ENCODE measurements at places on chromosomes 4 and X. TPM values are rescaled to one million over a fixed set of nuclear protein-coding genes. Genes with fewer than 3 reads are reported as not detected.
A peak's percentile ranks its signal among the peaks of the same experiment; 100 is the strongest.

- DNase-seq: peak; percentile 8
Observed at GRCh38 chr4:102564399-102565059, 63.4 kb downstream of the NFKB1 start.

DNA sequence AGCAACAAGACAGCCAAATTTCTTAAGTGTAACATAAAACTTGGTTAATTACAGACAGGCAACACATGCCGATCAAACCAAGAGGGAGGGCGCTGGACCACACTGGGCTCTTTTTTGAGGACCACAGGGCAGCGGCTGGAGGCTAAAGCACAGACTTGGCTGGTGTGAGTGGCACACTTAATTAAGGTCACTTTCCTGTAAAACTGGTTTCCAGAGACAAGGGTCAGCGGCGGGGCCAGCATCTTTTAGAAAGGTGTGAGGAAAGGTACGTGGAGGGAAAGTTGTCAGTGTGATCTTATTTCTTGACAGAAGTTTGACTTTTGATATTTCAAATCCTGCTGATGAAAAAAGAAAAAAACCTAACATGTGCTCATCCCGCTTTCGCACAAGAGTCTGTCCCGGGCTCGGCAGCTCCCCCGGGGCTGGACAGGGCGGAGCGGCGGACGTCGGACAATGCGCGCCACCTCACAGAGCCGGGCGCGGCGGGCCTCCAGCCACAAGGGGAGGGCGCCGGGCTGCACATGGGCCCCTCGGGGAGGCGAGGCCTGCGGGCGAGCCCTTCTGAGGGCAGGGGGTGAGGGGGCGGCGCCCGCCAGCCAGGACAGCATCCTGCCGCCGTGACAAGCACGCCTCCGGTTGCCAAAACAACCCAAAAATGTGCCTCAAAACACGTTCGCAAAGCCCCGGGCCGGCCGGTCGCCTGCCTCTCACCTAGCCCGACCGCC lies 660 bp upstream of the HSPA4L start:
- no peak for DNase-seq

DNA sequence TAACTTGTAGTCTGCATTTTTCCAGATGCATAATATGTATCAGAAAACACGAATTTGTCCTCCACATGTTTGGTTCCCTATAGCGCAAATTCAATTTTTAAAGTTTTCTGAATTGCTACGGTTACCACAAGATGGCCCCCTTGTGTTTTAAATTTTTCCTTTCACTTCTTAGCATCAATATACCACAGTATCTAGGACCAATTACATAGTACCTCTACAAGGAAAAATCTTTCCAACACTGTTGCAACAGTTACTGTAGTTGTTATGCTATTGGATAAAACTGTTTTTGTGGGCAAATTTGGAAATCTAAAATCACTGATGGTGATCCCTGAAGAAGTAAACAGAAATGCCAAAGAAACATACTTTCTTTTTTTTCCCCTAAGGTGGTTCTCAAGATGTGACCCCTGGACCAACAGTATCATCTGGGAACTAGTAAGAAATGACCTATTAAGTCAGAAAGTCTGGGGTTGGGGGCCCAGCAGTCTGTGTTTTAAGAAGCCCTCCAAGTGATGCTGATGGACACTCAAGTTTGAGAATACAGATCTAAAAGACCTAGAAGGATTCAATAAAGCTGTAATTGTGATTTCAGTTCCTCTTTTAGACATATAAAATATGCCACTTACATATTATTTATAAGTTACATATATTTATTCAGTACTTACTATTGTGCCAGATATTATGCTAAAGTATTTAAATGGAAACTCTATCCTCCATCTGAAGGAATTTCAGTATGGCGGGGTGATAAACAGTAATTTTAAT lies 3.1 kb downstream of the ZGRF1 start:
- no peak for DNase-seq

Gene ETDB
- total RNA-seq: not detected

GRCh38 chr4:44256414-44256813 lies 192.2 kb downstream of the KCTD8 start:
- no peak for DNase-seq

DNA sequence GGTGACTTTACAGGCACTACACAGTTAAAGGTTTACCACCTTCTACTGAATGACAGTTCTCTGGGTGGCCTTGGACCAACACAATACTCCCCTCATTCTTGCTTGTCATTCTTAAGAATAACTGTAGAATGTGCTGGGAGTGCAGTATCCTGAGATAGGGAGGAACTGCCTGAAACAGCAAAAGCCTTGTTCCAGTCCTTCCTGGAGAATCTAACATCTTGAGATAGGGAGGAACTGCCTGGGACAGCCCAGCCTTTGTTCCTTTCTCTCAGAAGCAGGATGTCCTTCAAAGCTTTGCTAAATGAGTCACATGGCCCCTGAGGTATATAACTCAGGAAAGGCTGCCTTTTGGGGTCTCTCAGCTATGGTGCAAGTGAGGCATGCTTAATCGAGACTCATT lies 145.7 kb upstream of the MBNL3 start:
- no peak for DNase-seq

All from skin of body (tissue), 3 donors.